ENCODE measurements at places on chromosomes 1 and 21.

DNA sequence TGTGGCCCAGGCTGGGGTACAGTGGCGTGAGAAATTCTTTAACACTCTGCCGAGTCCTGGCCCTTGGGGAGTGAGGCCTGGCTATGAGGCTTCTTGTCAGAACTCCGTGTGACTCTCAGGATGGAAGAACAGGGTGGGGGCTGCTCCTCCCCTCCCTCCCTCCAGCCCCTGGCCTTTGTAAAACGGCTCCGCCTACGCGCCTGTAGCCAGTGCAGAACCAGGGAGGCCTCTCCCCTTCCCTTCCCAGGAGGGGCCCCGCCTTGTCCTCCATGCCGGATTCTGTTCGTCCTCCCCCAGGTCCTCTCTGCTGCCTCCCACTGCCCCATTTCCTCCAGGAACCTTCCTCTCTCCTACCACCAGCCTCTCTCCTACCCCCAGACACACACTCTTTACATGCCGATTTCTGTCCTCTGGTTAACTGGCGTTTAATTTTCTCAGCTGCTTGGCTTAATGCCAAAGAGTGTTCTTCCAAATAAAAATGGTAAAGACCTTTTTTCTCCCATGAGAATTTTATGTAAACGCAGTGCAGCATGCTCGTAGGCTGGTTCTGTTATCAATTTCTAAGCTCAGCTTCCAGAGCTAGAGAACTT, 21.0 kb downstream of the PDE9A start:
- no peak for DNase-seq

DNA sequence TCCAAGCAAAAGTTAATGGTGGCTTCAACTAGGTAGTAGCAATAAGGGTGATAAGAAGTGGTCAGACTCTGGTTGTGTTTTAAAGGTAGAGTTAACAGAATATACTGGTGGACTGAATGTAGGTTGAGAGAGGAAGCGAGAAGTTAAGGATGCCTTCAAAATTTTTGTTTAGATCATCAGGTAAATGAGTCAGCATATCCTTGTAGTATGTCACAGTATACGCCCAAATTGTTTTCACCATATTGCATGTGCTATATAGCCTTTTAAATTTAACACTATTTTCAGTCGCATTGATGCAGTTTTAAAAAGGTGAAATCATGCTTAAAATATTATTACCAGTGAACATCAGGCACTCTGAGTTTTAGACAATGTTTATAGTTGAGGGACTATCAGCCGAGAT, 74.6 kb downstream of the RBM11 start:
- DNase-seq, result no peak

- DNase-seq, result peak; percentile 75
Observed at GRCh38 chr1:2314803-2315673, 76.3 kb downstream of the MORN1 start.

- DNase-seq, result no peak
Observed at GRCh38 chr1:155944444-155944799, 3.0 kb downstream of the RXFP4 start.

DNA sequence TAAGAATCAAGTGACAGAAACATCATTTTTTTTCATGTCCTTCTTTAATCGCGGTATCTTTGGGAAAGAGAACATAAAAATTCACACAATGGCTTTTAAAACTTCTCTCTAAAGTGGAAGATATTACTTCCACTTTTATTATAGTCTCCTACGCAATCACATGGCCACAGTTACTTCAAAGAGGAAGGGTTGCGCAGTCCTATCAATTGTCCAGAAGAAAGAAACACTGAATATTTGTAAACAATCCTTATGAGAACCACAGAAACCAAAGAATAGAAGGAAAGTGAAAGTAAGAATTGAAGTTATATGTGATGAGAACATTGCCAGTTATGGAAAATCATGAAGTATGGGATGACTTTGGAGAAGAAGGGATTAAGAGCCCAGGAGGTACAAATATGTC, 32.6 kb downstream of the CFH start:
- no peak for DNase-seq

DNA sequence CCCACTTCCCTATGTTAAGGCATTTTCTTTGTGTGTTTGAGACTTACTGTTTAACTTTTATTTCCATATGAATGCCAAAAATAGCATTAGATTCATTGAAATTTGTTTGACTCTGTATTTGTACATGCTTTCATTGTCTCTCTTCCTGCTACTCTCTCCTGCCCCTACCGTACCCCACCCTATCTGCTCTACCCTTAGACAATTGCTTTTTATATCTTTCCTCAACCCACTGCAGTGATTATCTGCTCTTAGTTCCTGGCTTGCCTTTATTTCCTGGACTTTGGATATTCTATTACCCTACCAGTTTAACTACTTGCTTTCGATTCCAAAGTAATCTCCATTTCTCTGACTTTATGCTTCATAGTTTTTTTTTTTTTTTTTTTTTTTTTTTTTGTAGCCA, 10.5 kb downstream of the RAVER2 start:
- no peak for DNase-seq

DNA sequence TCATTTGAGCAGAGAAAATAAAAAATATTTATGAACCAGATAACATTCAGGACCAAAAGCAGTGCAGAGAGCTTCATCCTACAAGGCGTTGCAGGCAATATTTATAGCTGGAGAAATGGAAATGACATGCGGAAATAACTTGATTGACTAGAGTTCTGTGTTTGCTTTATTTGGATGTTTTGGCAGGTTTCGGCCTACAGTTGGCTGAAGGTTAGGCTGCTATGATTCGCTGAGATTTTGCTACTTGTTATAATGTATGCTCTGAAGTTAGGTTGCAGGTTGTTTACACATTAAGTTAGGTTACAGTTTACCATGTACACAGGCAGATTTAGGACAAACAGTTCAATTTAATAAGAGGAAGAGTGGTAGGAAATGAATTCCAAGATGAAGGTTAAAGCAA, 632 bp upstream of the OR13G1 start:
- DNase-seq, result no peak

DNA sequence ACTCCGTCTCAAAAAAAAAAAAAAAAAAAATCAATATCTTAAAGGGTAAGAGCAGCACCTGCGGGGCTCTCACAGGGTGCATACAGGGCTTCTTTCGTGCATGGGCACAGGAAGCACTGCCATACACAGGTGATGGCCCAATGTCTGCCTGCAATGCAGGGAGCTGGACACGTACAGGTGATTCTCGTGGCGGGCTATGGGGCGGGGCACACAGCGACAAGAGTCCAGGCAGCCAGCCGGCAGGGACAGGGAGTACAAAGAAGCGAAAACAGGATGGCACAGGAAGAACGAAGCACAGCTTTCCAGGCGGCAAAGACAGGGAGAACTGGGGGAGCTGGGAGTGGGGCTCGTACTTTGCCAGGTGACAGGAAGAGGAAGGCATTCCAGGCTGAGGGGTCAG, 1.6 kb downstream of the KIF17 start:
- DNase-seq, result no peak

- peak; percentile 18 for DNase-seq
Observed at GRCh38 chr1:230977761-230978490, 735 bp downstream of the TTC13 start.

- DNase-seq, result no peak
Observed at GRCh38 chr21:39108291-39109162, 74.7 kb downstream of the PSMG1 start.

GRCh38 chr1:119326251-119326650, 42.3 kb upstream of the HAO2 start:
- no peak for DNase-seq

- no peak for DNase-seq
Observed at GRCh38 chr21:33171616-33172169, 58.0 kb upstream of the IFNAR2 start.

DNA sequence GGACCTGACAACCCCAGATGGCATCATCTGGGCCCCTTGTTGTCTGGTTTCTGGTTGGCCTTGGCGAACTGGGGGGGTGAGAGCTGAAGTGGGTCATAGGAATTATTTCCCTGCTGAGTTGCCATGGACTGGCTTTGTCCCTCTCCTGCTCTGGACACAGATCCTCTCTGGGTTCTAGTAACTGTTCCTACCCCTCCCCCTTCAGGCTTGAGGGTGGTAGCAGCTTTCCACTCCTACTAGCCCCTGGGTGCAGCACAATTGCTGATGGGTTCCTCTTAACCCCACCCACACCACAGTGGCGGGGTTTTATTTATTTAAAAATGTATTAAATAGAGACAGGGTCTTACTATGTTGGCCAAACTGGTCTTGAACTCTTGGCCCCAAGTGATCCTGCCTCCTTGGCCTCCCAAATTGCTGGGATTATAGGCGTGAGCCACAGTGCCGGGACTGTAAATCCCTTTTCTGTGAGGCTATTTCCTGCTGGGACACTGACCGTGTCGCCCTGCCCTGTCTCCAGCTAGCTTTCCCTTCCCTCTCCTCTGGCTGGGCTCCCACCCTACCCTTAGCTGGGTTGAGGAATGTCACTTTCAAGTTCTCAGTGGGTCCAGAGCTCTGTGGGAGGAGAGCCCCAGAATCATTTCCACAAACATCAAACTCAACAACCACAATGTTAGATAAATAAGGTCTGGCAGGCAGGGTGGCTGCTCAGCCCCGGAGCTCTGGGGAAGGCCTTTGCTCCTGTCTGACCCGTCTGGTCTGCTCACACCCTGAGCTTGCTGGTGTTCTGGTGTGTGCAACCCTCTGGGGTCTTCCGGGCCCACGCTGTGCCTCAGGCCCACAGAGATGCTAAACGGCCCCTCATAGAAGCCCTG, 112.7 kb upstream of the WNT4 start:
- DNase-seq, result no peak
